ENCODE measurements at places on chromosomes 16 and 17. TPM values are rescaled to one million over a fixed set of nuclear protein-coding genes. Genes with fewer than 3 reads are reported as not detected.

GRCh38 chr17:19502517-19502916 lies 31.1 kb upstream of the SLC47A1 start:
- DNase-seq: no peak

GRCh38 chr17:65677932-65678331 lies 116.5 kb upstream of the AXIN2 start:
- DNase-seq: no peak

DNA sequence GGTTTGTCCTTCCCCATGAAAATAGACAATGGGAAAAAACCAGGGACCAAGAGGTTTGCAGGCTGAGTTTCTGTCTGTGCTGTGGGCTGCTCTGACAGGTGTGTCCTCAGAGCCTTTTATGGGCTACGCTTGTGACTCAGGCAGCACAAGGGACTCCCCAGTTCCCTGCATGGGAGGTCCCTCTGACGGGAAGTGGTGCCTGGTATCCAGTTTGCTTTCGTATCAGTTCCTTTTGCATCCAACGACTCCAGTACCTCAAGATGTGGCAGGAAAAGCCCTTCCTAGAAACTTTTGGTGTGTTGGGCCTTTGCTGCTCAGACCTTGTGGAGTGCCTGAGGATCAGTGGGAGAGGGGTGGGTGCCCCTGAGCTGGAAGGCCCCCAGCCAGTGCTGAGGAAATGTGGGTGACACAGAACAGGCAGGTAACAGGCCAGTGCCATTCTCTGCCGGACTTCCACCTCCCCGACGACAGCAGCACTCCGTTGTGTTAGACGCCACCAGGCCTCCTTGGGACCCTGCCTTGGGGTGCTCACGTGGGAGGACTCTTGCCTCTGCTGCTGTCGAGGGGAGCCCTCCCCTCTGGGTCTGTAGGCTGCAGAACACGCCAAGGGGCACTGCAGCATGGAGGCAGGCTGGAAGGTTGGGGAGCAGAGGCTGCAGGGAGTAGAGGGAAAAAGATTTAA lies 38.4 kb upstream of the IRF8 start:
- no peak for DNase-seq

Gene CACNG5
- not detected for total RNA-seq

DNA sequence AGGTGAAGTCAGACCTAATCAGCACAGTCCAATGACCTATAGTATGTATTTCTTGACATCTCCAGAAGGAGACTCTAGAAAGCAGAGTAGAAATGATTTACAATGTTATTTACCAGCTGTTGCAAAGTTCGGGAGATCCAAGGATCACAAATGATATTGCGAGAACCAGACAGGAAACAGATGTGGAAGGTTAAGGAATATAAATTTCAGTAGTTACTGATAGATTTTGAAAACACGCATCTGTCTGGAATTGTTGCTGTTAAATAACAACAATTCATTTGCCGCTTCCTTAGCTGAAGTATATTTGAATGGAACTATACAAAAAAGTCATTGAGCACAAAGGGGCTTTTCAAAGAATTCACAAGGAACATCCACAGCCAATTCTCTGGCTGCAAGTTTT lies 72.0 kb downstream of the STXBP4 start:
- DNase-seq: no peak

DNA sequence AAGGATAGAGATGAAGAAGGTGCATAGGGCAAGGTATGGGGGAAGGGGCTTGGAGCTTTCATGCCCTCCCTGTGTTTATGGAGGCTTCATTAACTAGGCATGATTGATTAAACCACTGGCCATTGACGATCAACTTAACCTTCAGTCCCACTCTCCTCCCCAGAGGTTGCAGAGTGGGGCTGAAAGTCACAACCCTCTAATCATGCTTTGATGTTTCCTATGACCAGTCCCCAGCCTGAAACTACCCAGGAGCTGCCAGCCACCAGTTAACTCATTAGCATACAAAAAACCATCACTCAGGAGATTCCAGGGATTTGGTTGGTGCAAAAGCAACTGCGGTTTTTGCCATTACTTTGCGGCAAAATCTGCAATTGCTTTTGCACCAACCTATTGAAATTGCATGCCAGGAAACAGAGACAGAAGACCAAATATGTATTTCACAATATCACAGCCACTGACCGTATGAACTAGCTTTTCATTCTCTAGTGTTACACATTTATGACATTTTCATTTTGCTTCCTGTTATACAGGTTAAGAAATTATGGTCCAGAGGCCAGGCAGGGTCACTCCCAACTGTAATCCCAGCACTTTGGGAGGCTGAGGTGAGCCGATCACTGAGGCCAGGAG lies 5.4 kb downstream of the GFOD2 start:
- DNase-seq: no peak

Gene FGF11
- 0.06 TPM for total RNA-seq

Gene SEPTIN12
- total RNA-seq: 0.78 TPM

DNA sequence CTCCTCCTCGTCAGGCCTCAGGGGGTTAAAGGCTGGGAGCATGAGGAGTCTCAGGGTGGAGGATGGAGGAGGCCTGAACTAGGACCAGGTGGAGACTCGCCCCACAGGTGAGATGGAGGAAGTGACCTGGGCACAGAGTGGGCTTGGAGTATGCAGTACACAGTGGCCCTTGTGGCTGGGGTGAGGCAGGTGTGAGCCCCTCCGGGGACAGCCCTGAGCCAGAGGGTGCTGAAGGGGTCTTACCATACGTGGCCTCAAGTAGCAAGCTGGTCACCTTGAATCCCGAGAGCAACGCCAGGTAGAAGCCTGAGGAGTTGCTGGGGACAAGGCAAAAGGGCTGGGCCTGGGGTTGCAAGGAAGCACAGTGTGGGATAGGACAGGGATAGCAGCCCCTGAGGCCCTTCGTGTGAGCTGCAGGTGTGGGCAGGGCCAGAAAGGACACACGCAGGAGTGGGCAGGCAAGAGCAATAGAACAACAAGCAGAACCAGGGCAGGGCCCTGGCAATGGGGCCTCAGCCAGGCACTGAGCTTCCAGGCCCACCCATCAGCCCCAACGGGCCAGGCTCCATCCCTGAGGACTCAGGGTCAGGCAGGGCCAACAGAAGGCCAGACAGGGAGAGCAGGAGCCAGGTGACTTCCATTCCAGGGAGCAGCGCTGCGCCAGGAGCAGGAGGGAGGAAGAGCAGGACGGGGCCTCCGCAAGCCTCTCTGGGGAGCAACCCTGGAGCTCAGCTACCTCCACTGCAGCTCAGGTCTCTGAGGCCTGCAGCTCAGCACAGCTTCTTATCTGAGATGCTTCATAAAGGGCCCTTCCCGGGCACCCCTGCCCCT lies 64.2 kb upstream of the TNRC6C start:
- DNase-seq: no peak

Gene PIRT
- total RNA-seq: not detected

Gene NPIPA3
- total RNA-seq: 0.74 TPM

Gene CORO6
- total RNA-seq: 6.6 TPM

Gene BLTP2
- total RNA-seq: 62.0 TPM

Gene CCL13
- total RNA-seq: not detected

Gene RNF40
- 107 TPM for total RNA-seq

- peak; percentile 28 for DNase-seq
These were observed 15.4 kb upstream of the KATNB1 start for GRCh38 chr16:57720142-57720575.

Gene TBC1D26
- not detected for total RNA-seq

Gene ZNRF1
- 66.7 TPM for total RNA-seq

Gene SLFN5
- 4.7 TPM for total RNA-seq

GRCh38 chr17:70119983-70120382 lies 45.0 kb downstream of the KCNJ16 start:
- DNase-seq: no peak

DNA sequence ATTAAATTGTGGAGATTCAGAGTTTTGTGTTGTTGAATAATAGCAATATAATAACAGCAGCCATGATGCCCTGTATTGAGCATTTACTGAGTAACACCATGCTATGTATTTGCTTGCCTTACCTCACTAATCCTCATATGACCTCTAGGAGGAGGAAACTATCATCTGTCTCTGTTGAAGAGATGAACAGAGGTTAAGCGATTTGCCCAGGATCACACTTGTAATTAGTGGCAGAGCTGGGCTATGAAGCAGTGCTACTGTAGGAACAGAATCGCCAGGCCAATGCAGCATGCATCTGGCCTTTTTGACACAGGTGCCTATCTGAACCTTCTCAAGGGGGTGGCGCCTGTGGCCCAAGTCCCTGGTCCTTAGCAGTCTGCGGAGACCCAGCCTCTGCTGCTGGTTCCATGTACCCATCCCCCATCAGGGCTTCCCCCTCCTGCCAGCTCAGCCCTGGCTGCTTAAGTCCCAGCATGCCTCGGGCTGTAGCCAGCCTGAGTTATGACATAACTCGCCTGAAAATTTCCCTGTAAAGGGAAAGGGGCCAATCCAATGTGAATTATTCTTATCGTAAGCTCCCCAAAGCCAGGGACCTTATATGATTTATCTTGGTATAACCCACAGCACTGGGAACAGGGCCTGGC lies 50.4 kb upstream of the HS3ST2 start:
- DNase-seq: no peak

Gene FBXW10B
- 5.7 TPM for total RNA-seq
